Activated CD4-positive, alpha-beta memory T cell treated with anti-CD3 and anti-CD28 coated beads for 36 hours (primary cell): ENCODE measurements at places on chromosomes 5 and 9. TPM values are rescaled to one million over a fixed set of nuclear protein-coding genes. Genes with fewer than 3 reads are reported as not detected.

GRCh38 chr5:91042936-91043255 lies 340.2 kb downstream of the ARRDC3 start:
- DNase-seq: no peak

The ASPN gene
- total RNA-seq: not detected

The LPAR1 gene
- total RNA-seq: not detected

The HACD4 gene
- 1.9 TPM for total RNA-seq

The PCDHAC1 gene
- not detected for total RNA-seq

DNA sequence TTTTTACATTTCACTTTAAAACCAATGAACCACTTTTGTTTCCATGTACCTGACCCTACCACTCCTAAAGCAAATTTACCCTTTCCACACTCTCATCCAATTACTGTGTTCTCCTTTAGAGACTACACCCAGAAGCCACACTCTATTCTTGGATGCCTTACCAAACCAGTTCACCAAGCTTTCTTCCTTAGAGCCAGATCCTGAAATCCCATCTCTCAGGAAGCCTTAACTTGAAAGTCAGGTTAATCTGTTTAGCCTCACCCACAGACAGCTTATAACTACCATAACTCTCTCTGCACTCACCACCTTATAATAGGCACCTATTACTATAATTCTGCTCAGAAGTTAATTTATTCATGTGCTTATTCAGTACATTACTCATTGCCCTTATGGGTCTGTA lies 4.3 kb downstream of the CSNK1A1 start:
- no peak for DNase-seq

GRCh38 chr5:80810425-80810824 lies 149.7 kb upstream of the RASGRF2 start:
- no peak for DNase-seq

The SLC9A3 gene
- total RNA-seq: 1.8 TPM

The GPX8 gene
- total RNA-seq: not detected

DNA sequence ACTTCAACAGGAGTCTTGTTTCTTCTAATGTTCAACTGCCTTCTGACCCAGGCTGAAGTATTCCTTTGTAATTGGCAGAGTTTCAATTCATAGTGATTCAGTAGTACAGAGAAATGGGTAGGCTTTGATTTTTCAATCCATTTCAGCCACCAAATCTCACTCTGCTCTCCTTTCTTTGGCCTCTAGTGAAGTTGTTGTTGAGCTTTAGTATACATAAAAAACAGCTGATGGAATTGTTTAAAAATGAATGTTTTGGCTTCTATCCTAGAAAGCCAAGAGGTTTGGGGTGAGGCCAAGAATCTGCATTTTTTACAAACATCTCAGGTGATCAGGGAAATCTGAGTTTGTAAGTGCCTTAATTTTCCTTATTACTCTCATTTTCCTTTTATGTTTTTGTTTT lies 182.9 kb upstream of the MAP1B start:
- DNase-seq: no peak

DNA sequence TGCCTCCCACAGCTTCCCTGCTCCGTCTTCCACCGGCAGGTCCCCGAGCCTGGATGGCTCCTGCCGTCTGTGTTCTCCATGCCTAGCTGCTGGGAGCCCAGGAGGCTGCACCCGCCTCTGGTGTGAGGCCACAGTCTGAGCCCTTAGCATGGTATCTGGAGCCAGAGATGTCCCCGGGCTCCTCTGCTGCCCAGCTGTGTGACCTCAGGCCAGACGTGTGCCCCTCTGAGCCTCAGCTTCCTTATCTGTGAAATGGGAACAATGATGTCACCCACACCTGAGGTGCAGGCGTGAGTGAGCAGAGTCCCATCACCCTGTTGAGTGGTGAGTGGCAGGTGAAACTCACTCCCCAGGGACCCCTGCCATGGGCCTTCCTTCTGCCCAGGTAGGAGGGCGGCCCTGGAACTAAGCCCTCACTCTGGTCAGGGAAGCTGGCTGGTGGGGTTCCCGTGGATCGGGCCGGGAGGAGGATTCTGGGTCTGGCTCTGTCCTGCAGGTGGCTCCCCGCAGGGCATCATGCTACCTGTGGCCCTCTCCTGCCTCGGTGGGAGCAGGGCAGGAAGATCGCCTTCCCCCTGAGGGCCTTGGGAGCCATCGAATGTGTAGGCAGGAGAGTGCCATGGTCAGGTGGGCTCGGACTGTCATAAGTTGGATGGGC lies 239.0 kb downstream of the PBX3 start:
- no peak for DNase-seq

GRCh38 chr9:97176206-97176605 lies 131.3 kb upstream of the CCDC180 start:
- no peak for DNase-seq

DNA sequence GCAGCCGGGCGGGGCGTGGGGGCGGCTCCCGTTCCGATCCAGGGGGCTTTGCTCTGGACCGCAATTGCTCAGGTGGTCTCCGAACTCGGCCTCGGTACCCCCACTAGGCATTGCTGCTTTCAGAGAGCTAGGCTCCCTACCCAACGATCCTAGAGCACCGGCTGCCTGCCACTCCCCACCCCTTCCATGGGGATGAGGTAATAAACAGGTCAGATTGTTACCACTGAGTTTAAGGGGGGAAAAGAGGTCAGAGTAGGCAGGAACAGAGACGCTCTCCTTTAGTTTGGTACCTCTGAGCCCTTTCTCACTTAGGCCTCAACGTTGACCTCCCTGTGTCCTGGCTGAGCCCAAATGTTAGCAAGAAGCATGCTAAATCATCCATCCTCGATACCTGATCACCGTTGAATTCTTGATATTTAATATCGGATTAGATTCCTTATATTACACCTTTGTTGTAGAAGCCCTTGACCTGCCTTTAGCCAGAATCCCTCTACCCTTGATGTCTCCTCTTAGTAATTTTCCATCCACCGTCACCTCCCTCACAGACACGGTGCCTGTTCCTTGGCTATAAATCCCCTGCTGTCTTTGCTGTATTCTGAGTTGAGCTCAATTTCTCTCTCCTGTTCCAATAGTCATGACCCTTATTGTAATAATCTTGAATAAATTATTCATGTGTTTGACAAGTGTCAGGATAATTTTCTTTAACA lies 588 bp upstream of the PLPP1 start:
- DNase-seq: no peak

DNA sequence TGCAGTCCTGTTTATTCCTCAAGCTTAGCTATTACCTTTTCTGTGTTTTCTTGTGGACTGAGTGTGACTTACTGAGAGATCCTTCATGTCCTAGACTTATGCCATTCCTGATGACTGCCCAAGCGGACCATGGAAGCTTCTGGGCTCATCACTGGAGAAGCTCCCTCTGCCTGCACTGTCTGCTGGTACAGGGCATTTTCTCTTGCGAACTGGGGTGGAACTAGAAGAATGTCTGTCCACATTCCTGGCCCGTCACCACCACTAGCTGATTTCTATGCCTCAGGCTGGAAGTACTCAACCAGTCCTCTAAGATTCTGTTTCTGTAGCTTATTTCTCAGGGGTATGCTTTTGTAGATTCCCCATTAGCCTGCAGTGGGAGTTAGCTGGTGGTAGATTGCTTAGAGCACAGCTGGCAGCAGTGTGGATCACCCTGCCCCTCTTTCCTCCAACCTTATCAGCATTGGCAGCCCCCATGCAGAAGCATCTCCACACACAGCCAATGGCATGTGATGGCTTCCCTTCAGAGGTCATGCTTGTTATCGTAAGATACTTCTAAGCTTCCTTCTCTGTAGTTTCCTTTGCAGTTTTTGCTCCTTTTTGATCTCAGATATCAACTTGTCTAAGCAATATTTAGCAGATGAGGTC lies 12.4 kb downstream of the SLC36A1 start:
- DNase-seq: no peak

The TMEM232 gene
- total RNA-seq: 0.74 TPM

DNA sequence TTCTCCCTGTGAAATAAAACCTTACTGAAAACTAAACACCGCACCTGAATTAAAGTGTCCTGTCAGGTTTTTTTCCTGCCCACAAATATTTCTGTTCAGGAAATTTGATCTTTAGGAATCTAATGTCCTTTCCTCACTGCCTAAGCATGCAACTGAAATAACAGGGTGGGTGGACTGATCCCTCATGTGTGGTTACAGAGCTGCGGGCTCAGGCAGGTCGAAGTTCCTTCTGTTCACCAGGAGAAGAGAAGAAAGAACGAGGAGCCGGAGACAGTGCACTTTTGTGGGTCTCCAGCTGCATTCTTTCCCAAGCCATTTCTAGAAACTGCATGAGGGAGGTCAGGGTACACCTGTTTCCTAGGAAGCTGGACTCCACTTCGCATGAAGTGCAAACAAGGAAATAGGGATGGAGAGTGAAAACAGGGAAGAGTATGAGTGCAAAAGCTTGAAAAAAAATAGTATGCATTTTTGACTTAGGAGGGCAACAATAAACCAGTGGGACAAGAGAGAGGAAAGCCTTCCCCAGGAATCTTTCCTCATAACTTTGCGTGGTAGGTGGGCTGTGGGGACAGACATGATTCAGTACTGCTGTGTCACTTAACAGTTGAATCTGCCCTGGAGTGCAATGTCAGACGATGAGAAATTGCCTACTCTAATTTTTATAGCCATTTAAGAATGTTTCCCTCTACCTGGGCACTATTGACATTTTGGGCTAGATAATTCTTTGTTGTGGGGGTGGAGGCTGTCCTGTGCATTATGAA lies 60.3 kb downstream of the GCNT1 start:
- no peak for DNase-seq

GRCh38 chr5:375336-375920 lies 53.9 kb downstream of the AHRR start:
- DNase-seq: peak; percentile 7

- DNase-seq: no peak
Observed at GRCh38 chr5:165579911-165580310, 2074.5 kb downstream of the MAT2B start.

- DNase-seq: no peak
Observed at GRCh38 chr5:180625125-180625790, 24.1 kb downstream of the FLT4 start.

DNA sequence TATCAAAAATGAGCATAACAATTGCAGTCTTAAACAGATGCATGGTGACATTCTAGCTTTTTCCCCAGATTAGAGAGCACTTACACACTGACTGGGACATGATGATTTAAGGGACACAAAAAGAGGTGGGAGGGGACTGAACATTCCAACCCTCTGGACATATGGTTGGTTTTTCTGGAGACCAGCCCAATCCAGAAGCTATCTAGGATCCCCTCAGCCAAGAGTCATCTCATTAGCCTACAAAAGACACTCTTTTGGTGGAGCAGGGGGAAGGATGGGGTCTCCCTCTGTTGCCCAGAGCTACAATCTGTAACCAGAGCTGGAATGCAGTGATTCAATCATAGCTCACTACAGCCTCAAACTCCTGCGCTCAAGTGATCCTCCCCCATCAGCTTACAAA lies 97.3 kb upstream of the IQGAP2 start:
- DNase-seq: no peak

DNA sequence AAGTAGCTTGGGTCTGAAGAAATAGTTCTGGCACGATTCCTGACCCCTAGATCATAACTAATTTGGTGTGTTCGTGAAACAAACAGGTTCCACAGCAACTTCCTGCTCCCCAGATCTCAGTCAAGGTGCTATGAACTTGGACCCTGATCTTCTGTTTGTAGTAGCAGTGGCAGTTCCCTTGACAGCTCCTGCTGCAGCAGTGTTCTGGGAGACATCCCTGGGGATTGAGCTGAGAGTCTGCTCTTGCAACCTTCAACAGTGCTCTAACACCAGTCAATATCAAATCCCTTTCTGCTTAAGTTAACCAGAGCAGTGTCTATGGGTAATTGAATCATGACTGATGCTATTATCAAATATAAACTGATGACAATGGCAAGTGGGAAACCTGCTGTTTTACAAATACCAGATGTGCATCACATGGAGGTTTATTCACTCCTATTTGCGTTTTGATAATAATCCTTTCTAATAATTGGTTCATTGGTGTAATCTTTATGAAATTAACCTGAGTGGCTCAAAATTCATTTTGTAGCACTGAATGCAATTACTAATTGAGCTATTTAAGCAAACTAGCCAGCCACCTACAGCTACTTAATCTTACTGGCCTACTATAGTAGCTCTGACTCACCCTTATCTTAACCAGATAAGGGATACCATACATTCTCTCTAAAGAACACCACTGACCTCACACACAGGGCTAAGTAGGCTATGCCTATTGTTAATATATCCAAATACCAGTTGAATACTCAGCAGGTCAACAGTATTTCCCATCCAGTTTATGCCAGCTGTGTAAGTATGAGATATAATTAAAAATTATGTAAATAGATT lies 21.9 kb downstream of the KDM4C start:
- DNase-seq: no peak

The FIBCD1 gene
- total RNA-seq: not detected

The MCC gene
- 4.0 TPM for total RNA-seq

The TMC1 gene
- not detected for total RNA-seq

The CLTA gene
- total RNA-seq: 139 TPM

The C1QTNF2 gene
- not detected for total RNA-seq

DNA sequence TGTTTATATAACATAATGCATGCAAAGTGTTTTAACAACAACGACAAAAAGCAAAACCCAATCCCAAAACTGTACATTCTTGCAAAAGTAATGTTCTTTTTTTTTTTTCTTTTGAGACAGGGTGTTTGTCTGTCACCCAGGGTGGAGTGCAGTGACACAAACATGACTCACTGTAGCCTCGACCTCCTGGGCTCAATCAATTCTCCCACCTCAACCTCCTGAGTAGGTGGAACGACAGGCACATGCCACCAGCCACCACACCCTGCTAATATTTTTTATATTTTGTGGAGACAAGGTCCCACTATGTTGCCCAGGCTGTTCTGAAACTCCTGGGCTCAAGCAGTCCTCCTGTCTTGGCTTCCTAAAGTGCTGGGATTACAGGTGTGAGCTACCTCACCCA lies 13.6 kb upstream of the HAVCR1 start:
- peak; percentile 27 for DNase-seq

GRCh38 chr9:126688617-126689016 lies 74.9 kb downstream of the LMX1B start:
- no peak for DNase-seq

The RNF130 gene
- 10.1 TPM for total RNA-seq

- DNase-seq: no peak
Observed at GRCh38 chr5:72658161-72658560, 151.0 kb upstream of the ZNF366 start.

The GPR150 gene
- total RNA-seq: 0.50 TPM

DNA sequence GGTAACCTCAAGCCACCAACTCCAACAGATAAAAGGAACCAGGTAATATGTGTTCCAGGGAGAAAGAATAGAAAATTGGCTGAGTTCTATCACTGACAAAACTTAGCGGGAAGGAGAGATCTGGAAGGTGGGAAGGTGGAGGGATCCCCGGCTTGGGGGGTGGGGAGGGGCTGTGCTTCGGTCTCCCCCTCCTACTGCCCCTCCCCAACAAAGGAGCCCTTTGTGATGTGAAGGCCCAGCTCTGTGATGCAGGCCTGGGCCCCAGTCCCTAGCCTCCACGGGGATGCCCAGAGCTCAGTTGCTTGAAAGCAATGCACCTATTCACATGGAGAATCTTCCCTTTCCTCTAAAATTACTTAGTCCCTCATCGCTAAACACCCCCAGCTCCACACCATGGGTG lies 4.4 kb upstream of the ZNF484 start:
- DNase-seq: no peak

- DNase-seq: no peak
Observed at GRCh38 chr9:37324261-37324683, 98.2 kb upstream of the GRHPR start.
